Renal cortical epithelial cell (primary cell): ENCODE measurements at places on chromosomes 13 and 19. TPM values are rescaled to one million over a fixed set of nuclear protein-coding genes. Genes with fewer than 3 reads are reported as not detected.
A peak's percentile ranks its signal among the peaks of the same experiment; 100 is the strongest.

The IL12RB1 gene
- total RNA-seq = not detected in 2 replicates

The HRC gene
- not detected in 2 replicates for total RNA-seq

The POGLUT2 gene
- total RNA-seq = 15.3 and 50.2 TPM in 2 replicates

The DACH1 gene
- 0.05 TPM in 1 of 2 replicates, not detected in the other for total RNA-seq

DNA sequence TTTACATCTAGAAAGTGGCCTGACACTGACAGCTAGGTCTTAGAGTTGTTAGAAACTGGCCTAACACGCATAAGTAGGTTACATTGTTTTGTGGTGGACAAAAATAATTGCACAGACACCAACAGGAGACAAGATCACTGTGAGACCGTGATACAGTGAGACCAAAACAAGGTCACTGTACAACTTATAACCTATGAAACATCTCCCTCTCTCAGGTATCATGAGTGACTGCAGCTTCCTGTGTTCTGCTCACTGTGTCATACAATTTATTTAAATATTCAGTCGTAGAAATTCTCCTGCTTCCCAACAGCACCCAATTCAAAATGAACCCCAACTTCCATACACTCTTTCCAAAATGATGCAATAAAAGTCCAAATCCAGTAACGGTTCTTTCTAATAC lies 2165.2 kb downstream of the PCDH9 start:
- DNase-seq = no peak

GRCh38 chr13:83880275-83881139 lies 1.8 kb downstream of the SLITRK1 start:
- DNase-seq = no peak

DNA sequence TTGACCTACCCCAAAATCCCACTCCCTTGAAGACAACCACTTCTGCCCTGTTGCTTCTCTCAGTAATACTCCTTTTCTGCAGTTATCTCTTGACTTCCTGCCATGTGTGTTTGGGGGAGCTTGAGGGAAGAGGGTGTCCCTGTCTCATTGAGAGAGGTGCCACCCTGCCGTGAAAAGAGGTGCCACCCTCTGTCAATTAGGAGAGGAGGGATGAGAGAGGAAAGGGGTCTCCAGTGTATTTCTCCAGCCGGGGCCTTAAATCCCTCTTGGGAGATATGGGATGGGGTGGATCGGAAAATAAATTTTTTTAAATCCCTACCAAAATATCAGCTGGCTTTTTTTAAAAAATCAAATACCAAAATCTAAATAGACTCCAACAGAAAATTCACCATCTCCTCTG lies 16.5 kb downstream of the PLD3 start:
- no peak for DNase-seq

- DNase-seq = no peak
These were observed 14.1 kb downstream of the NUCB1 start for GRCh38 chr19:48914181-48914580.

DNA sequence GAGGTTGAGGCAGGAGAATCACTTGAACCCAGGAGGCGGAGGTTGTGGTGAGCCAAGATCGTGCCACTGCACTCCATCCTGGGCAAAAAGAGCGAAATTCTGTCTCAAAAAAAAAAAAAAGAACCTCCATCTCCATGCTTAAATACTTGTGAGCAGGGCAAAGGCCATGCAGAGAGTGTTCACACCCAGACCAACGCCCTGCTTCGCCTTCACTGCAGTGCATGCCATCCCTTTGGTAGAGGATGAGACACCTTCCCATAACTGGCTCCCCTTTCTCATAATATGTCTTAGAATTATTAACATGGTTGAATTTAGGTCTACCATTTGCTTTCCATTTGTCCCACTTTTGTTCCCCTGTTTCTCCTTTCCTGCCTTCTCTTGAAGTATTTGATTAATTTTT lies 15.4 kb downstream of the BBC3 start:
- DNase-seq = no peak

GRCh38 chr19:17210296-17210695 lies 4.9 kb upstream of the USE1 start:
- no peak for DNase-seq

- peak; percentile 49 for DNase-seq
These were observed 71.4 kb upstream of the SERP2 start for GRCh38 chr13:44302233-44302632.

GRCh38 chr19:3184847-3185460 lies 776 bp upstream of the NCLN start:
- DNase-seq = no peak

DNA sequence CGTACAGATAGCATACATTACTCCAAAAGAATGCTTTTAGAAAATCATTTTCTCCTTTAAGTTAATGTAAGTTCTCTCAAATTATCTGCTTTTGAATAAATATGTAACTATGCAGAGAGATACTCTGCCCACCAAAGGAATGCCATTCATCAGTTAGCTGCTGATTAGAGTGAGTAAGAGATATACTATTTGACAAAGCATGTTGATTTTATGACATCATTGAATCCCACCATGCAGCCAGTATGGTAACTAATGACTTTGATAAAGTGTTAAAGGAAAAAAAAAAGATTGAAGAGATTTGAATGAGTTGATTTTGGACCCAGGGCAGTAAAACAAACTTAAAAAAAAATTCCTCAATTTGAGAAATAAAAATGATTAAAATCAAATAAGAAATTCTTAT lies 521.5 kb downstream of the SLITRK6 start:
- DNase-seq = peak; percentile 1

DNA sequence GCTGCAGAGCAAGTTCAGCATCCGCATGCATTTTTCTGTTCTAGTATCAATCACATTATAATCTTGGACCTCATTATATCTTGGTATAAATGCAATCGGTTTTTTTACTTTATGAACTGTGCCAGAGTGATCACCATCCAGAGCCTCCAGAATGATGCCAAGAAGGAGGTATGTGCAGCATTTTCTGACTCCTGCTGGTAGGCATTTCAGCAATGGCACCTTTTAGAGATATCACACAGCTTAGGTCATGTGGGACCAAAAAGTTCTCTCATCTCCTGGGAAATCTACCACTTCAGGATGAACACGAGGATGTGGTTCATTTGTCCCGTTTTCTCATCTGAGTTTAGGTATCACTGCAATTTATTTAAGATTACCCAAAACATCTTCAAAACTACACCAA lies 220.4 kb downstream of the VWA8 start:
- DNase-seq = no peak

GRCh38 chr19:29971002-29971401 lies 29.0 kb downstream of the URI1 start:
- no peak for DNase-seq

DNA sequence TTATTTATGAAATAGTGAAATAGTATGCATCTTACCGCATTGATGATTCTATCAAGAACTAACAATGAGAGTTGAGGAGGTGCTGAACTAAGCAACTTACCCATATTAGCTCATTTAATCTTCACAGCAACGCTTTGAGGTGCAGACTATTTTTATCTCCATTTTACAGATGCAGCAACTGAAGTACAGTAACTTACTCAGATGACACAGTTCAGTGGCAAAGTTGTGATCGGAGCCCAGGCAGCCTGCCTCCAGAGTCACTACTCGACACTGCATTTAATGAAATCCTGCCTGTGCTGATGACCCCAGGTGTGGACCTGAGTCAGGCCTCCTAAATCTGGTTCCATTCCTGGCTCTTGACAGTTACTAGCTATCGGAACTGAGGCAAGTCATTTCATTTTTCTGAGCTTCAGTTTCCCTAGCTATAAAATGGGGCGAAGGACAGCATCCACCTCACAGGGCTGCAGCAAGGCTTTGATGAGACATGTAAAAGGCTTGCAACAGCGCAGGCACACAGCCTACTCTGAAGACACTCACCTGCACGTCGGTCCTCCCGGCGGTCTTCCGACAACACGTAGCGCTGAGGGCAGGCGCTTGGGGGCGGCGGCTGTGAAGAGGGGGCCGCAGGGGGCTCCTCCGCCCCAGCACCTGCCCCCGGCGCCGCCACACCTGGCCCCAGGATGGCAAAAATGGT lies 1.5 kb downstream of the MYPOP start:
- DNase-seq = no peak

DNA sequence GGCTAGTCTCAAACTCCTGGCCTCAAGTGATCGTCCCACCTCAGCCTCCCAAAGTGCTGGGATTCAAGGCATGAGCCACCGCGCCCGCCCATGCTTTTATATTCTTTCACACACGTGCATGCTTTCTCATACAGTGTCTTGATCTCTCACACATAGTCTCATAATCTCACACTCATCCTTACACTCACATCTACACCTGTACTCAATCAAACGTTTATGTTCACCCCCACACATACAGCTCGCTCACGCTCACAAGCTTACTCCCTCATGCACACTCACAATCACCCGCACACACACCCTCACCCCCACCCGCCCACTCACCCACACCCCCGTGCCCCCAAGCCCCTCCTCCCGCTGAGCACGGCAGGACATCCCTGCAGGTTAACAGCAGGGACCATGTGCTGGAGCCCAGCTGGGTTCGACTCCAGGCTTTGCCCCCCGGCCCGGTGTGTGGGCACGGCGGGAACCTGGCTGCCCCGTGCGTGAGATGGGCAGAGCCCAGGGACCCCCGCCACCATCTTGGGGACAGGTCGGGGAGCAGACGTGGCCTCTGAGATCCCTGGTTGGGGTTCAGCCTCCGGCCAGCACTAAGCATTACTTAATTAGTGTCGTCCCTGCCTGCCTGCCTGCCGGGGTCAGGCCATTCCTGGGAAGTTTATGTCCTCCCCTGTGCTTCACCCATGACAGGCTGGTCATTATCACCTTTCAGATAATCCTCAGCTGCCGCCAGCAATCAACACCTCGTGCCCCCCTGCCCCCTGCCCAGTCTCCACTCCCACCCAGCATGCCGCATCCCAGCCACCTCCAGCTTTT lies 11.4 kb downstream of the SBK2 start:
- DNase-seq = no peak

DNA sequence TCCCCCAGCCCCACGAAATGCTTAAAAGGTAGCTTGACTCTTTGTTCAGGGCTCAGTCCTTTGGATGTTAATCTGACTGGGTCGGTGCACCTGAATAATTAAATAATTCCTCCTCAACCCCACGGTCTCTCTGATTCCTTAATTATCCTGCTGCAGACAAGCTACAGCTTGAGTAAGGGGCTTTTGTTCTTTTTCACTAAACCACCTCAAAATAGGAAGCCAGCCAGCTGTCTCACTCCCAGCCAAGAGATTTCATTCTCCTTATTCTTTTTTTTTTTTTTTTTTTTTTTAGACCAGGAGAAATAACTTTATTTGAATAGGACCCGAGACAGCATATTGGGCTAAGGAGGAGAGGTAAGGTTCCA lies 7.9 kb upstream of the FCGBP start:
- no peak for DNase-seq

DNA sequence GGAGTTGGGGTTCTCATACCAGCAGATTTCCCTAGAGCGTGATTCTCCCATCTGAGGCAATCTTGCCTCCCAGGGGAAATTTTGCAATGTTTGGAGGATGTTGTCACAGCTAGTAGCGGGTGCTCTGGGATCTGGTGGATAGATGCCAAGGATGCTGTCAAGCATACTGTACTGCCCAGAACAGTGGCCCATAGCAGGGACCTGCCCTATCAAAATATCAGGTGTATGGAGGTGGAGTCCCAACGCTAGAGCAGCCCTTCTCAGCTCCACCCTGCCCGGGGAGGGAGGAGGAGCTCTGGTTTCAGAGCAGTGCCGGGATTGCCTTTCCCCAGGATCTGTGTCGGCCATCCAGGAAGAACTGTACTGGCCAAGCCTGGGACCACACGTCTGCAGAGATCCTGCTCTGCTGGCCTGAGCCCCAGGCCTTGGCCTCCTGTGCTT lies 10.9 kb upstream of the QTRT1 start:
- peak; percentile 63 for DNase-seq

- DNase-seq = no peak
These were observed 39.6 kb downstream of the COL4A2 start for GRCh38 chr13:110346661-110347067.
